Naive thymus-derived CD4-positive, alpha-beta T cell (primary cell): ENCODE measurements at places on chromosomes 11 and 22.

DNA sequence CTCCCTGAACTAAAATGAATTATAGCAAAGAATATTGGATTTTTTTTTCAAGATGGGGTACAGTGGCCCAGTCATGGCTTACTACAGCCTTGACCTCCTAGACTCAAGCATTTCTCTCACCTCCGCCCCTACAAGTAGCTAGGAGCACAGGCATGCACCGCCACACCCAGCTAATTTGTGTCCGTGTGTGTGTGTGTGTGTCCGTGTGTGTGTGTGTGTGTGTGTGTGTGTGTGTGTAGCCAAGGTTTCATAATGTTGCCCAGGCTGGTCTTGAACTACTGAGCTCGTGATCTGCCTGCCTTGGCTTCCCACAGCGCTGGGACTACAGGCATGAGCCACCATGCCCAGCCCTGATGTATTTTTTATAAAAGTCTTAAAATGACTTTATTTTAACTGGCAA, 12.6 kb downstream of the THYN1 start:
- H3K4me3 ChIP-seq: no peak overlapping the region
- no peaks in the 10 kb centered on the region for H3K4me1 ChIP-seq
- H3K36me3 ChIP-seq: peaks cover 9% of the 10 kb centered on the region
- no peak overlapping the region for H3K27ac ChIP-seq

- H3K27ac ChIP-seq: peak overlapping the region; percentile 96
- DNase-seq: peak; percentile 10
- no peaks in the 10 kb centered on the region for H3K27me3 ChIP-seq
- peak overlapping the region; percentile 91 for H3K4me3 ChIP-seq
- H3K36me3 ChIP-seq: peaks cover 12% of the 10 kb centered on the region
Observed at GRCh38 chr11:125626288-125626950, 1.5 kb downstream of the CHEK1 start.

GRCh38 chr11:75796091-75796435, 18.9 kb upstream of the UVRAG start:
- no peak overlapping the region for H3K27ac ChIP-seq
- H3K27me3 ChIP-seq: no peaks in the 10 kb centered on the region
- H3K4me1 ChIP-seq: peaks cover 3% of the 10 kb centered on the region
- H3K36me3 ChIP-seq: no peaks in the 10 kb centered on the region

GRCh38 chr22:37589636-37590035, 9.7 kb upstream of the LGALS2 start:
- no peaks in the 10 kb centered on the region for H3K4me1 ChIP-seq
- no peak overlapping the region for H3K27ac ChIP-seq
- no peak for DNase-seq
- H3K4me3 ChIP-seq: no peak overlapping the region
- no peaks in the 10 kb centered on the region for H3K36me3 ChIP-seq
- H3K27me3 ChIP-seq: no peaks in the 10 kb centered on the region

DNA sequence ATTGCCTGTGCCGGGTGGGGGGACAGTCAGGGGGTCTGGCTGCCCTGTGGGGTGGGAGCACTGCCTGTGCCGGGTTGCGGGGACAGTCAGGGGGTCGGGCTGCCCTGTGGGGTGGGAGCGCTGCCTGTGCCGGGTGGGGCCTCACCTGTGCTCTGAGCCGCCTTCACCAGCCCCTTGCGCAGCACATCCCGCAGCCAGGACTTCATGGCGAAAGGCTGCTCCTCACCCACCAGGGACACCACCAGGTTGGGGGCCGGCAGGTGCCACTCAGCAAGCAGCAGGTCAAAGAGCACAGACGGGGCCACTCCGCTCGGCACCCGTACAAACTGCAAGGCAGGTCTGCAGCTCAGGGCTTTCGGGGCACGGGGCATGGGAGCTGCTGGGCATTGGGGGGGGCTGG, 21.4 kb downstream of the TSSC4 start:
- no peaks in the 10 kb centered on the region for H3K27me3 ChIP-seq
- H3K27ac ChIP-seq: no peak overlapping the region
- no peaks in the 10 kb centered on the region for H3K36me3 ChIP-seq
- DNase-seq: no peak

DNA sequence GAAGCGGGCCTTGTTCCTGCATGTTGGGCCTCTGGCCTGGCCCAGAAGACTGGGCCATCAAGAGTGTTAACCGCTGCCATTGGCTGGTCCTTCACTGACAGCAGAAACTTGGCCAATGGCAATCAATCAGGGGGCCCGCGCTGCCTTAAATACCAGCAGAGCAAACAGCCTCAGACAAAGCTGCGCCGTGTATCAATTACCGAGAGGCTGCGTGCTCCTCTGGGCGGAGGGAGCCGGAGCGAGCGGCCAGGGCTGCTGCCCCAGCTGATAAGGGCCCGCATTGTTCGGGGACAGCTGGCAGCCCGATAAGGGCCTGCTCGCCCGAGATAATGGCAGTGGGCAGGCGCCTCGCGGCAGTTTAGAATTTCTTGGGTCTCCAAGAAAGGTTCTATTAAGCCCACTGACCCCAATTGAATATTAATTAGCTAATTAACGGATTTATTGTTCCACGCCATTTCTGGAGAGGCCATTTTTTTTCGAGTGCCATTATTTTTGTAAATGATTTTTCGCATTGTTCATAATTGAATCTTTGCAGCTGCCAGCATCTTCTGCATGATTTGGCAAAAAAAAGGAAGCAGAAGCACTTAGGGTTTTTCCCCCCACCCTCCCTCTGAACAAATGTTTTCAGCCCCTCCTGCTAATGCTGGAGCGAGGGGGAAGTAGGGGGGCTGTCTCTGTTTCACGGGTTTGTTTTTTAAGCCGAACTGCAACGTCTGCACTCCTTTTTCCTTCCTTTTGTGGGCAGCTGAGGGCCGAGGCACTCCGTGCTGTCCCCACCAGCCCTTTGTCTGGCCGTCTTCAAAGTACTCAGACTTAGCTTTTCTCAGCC, 37.6 kb upstream of the RIC3 start:
- H3K27me3 ChIP-seq: no peaks in the 10 kb centered on the region
- no peak overlapping the region for H3K4me3 ChIP-seq
- no peaks in the 10 kb centered on the region for H3K36me3 ChIP-seq
- H3K4me1 ChIP-seq: no peaks in the 10 kb centered on the region
- no peak overlapping the region for H3K27ac ChIP-seq

GRCh38 chr11:123580557-123581275, 73.7 kb downstream of the SCN3B start:
- peaks cover 4% of the 10 kb centered on the region for H3K4me1 ChIP-seq
- peak; percentile 71 for DNase-seq
- H3K4me3 ChIP-seq: no peak overlapping the region

DNA sequence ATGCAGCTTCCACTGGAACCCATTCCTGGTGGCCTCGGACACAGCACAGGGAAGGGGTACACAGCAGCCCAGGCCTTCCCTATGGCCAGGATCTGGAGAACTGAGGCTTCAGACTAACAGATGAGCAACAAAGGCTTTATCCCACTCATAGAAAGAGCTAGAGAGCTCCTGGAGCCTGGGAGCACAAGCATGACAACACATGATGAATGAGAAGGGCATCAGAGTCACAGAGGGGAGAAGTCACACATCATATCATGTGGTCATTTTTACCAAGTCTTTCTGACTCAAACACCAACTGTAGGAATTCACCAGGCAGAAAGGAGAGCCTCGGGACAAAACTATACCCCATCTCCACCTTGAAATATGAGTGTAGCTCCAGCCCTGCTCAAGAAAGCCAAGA, 43.2 kb downstream of the NRXN2 start:
- no peak for DNase-seq
- H3K36me3 ChIP-seq: no peaks in the 10 kb centered on the region
- no peak overlapping the region for H3K4me3 ChIP-seq
- H3K4me1 ChIP-seq: no peaks in the 10 kb centered on the region
- no peaks in the 10 kb centered on the region for H3K27me3 ChIP-seq

GRCh38 chr11:45625611-45626010, 39.8 kb downstream of the CHST1 start:
- H3K4me3 ChIP-seq: no peak overlapping the region
- DNase-seq: no peak
- H3K4me1 ChIP-seq: no peaks in the 10 kb centered on the region
- H3K27ac ChIP-seq: no peak overlapping the region
